ENCODE measurements at places on chromosomes 6 and 20. TPM values are rescaled to one million over a fixed set of nuclear protein-coding genes. Genes with fewer than 3 reads are reported as not detected.

DNA sequence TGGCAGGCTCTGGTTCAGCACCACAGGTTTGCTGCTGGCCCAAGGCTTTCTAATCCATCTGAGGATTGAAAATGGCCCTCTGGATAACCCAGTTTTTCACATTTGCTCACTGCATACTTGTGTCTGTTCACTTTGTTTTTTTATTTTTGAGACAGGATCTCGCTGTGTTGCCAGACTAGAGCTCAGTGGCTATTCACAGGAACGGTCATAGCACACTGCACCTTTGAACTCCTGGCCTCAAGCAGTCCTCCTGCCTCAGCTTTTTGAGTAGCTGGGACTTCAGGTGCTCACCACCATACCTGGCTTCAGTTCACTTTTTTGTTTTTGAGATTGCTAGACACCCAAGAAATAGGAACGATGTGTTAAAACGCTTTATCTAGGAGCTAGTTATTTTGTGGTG lies 57.9 kb downstream of the ITCH start:
- no peak for DNase-seq
- H3K36me3 ChIP-seq = peaks cover 42% of the 10 kb centered on the region
- H3K27me3 ChIP-seq = no peaks in the 10 kb centered on the region

GRCh38 chr20:48691523-48691922 lies 136.3 kb downstream of the PREX1 start:
- H3K4me3 ChIP-seq = no peak overlapping the region
- DNase-seq = no peak
- peaks cover 13% of the 10 kb centered on the region for H3K4me1 ChIP-seq
- no peak overlapping the region for H3K27ac ChIP-seq
- H3K27me3 ChIP-seq = no peaks in the 10 kb centered on the region
- peaks cover 5% of the 10 kb centered on the region for H3K36me3 ChIP-seq

DNA sequence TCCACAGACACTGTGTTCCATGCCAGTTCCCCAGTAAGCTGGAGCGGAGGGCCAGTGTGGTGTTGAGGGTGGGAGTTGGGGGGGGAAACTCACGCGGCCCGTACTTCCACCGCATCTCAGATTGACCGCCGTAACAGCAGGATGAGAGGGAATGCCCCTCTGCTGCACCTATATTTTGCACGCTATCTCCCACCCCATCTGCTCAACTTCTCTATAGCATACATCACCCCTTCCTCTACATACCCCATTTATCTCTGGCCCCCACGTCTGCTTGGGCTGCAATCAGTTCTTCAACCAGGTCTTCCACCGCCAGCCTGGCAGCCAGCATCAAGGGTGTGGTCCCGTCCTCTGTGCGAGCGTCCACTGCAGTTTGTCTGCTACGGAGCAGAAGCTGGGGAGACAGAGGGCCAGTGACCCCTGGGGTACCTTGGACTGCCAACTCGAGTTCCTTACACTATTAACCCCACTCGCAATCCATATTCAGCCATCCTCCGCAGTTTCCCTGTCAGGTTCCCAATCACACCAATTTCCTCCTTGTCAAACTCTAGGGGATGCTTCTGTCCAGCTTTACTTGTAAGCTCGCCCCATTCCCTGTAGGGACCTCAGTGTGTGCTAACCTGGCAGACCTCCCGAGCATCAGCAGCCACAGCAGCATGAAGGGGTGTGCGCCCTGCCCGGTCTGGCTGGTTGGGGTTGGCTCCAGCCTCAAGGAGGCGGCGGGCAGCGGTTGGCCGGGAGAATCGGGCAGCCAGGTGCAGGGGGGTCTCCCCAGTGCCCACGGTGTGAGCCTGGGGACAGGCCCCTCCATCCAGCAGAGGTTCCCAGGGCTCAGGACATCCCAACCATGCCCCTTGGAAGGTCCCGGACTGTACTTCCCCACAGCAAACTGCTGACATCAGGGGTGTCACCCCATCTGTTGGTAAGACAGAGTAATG lies 4.5 kb upstream of the GPSM3 start:
- DNase-seq = no peak
- H3K4me3 ChIP-seq = peak overlapping the region; percentile 95
- peaks cover 41% of the 10 kb centered on the region for H3K4me1 ChIP-seq
- peak overlapping the region; percentile 100 for H3K27ac ChIP-seq

GRCh38 chr6:18962361-18962905 lies 575.3 kb downstream of the RNF144B start:
- no peaks in the 10 kb centered on the region for H3K36me3 ChIP-seq
- no peaks in the 10 kb centered on the region for H3K27me3 ChIP-seq
- no peaks in the 10 kb centered on the region for H3K4me1 ChIP-seq
- no peak for DNase-seq
- no peak overlapping the region for H3K27ac ChIP-seq

GRCh38 chr20:53826597-53827291 lies 233.1 kb upstream of the ZNF217 start:
- H3K27me3 ChIP-seq = no peaks in the 10 kb centered on the region
- peaks cover 35% of the 10 kb centered on the region for H3K4me1 ChIP-seq
- H3K36me3 ChIP-seq = no peaks in the 10 kb centered on the region
- no peak overlapping the region for H3K4me3 ChIP-seq
- no peak for DNase-seq
- H3K27ac ChIP-seq = no peak overlapping the region

DNA sequence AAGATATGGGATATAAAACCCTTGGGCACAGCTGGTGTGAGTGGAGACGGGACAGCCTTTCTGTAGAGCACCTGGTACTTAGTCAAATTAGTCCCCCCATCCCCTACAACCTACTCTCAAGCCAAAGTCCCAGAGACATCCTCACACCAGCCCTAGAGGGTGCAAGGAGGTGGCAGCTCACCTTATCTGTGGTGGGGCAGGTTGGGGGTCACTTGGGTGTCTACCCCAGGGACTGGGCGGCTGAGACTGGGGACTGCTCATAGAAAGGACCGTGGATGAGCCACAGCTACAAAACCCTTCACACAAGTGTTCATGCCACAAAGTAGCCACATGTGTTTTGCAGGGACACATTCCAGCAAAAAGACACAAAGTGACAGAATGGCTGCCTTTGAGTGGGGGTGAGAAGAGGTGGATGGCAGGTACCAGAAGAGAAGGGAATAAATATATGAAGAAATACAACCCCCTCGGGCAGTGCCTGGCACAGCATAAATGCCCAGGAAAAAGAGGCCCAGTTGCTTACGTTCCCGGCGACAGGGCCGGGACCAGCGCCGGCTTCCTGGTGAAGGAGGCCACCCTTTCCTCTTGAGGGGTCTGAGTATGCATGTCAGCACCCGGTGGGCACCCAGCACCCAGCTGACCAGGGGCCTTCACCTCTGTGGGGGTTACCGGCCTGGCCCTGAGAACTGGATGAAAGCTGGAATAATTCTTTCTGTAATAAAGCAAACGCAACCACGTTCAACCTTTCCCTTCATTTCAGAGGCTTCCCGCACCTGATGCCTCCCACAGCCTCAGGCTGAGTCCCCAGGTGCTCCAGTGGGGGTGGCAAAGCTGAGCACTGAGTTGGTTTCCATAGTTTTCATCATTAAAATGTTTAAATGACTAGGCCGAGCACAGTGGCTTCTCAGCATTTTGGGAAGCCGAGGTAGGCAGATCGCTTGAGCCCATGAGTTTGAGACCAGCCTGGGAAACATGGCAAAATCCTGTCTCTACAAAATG lies 14.4 kb upstream of the CEBPB start:
- peaks cover 17% of the 10 kb centered on the region for H3K4me1 ChIP-seq
- no peak overlapping the region for H3K4me3 ChIP-seq
- no peak for DNase-seq
- no peaks in the 10 kb centered on the region for H3K27me3 ChIP-seq
- no peak overlapping the region for H3K27ac ChIP-seq

SIRPB1 gene
- total RNA-seq = 0.11 TPM

ABHD16B gene
- total RNA-seq = not detected
